T-cell (primary cell): ENCODE measurements at places on chromosomes 1 and 21.

DNA sequence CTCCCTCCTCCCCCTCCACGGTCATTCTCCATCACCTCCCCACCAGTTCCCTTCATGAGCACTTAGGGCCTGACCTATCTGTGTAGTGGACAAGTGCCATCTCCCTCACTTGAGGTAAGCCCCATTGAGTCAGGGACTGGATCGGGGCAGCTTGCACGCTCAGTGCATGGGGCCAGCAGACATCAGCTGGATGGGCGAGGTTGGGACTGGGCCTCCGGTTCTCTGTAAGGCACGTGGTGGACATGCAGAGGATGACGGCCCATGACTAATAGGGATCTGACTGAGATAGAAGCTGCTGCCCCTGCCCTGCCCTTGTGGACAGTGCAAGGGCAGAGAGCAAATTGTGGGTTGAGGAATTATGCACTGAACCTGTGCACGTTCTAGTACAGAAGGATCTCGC lies 120.4 kb upstream of the C1orf174 start:
- no peaks in the 10 kb centered on the region for H3K27me3 ChIP-seq
- no peaks in the 10 kb centered on the region for H3K36me3 ChIP-seq
- no peak overlapping the region for H3K4me3 ChIP-seq

GRCh38 chr1:205488074-205488723 lies 16.3 kb upstream of the CDK18 start:
- peak; percentile 28 for DNase-seq
- no peak overlapping the region for H3K27ac ChIP-seq
- no peak overlapping the region for H3K4me3 ChIP-seq
- H3K27me3 ChIP-seq = peaks cover 63% of the 10 kb centered on the region

GRCh38 chr1:245835386-245835785 lies 671.7 kb downstream of the SMYD3 start:
- no peaks in the 10 kb centered on the region for H3K36me3 ChIP-seq
- no peak overlapping the region for H3K4me3 ChIP-seq
- no peak overlapping the region for H3K27ac ChIP-seq
- H3K4me1 ChIP-seq = no peaks in the 10 kb centered on the region

DNA sequence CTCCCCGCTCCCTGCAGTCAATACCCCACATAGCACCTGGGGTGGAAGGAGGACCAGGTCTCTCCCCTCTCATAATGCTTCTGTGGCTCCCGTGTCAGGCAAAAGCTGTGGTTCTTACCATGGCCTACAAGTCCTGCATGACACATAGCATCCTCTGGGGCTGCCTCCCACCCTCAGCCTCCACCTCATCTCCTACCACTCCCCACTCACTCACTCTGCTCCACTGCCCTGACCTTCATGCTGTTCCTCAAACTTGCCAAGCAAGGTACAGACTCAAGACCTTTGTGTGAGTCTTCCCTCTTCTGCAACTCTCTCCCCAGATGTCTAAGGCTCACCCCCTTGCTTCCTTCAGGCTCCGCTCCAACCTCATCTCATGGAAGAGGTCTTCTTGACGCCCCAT lies 28.0 kb upstream of the VANGL1 start:
- no peaks in the 10 kb centered on the region for H3K4me1 ChIP-seq
- DNase-seq = no peak
- H3K36me3 ChIP-seq = no peaks in the 10 kb centered on the region
- H3K4me3 ChIP-seq = no peak overlapping the region
- no peak overlapping the region for H3K27ac ChIP-seq
